Smooth muscle cell of the umbilical artery (primary cell): ENCODE measurements at places on chromosomes 16 and 17. TPM values are rescaled to one million over a fixed set of nuclear protein-coding genes. Genes with fewer than 3 reads are reported as not detected.

Gene TUBB3
- total RNA-seq = 124 and 492 TPM in 2 replicates

Gene RNF167
- 16.9 and 20.9 TPM in 2 replicates for total RNA-seq

Gene CRHR1
- total RNA-seq = not detected in 2 replicates

Gene USP43
- total RNA-seq = under 0.01 TPM in 1 of 2 replicates, not detected in the other

Gene CACNG5
- not detected in 2 replicates for total RNA-seq

Gene RPS6KB1
- total RNA-seq = 22.3 and 23.3 TPM in 2 replicates

Gene GINS2
- 0.89 and 4.4 TPM in 2 replicates for total RNA-seq

Gene CNTNAP4
- total RNA-seq = not detected in 2 replicates
